NCI-H187 treated with DMSO at 0.1 percent for 48 hours (cell line): ENCODE measurements at places on chromosomes 5 and 9.

DNA sequence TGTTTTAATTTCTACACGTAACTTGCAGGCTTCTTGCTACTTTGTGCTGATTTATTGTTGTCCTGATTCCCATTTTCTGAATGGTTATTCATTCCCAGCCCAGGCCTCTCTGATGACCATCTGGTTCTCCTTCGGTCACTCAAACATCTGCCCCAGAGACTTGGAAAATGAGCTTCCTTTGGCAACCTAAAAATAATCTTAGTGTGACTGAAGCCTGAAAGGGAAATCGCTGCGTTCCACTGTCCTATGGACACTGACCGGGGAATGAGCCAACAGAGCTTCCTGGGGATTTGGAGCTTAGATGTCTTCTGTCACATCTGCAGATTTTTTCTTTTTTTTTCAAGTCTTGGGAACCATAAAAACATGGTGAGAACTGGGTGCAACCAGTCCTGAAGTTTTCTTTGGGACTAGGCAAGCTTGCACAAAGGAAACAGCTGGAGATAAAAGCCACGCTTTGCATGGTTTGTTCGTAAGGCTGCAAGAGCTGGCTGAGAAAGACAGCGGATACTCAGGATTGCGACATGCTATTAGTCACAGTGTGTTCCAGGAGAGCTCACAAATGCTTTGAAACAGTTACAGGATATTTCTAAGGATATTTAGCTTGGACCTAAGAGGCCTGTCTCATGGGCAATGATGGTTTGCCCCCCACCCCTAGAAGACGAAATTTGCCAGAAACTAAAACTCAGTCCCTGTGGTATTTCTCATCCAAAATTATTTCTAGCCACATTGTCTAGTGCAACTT is 146.2 kb downstream of the GOLPH3 start:
- no peak for DNase-seq

- no peak for DNase-seq
These were observed 9.7 kb upstream of the CYSTM1 start for GRCh38 chr5:140165101-140165922.

DNA sequence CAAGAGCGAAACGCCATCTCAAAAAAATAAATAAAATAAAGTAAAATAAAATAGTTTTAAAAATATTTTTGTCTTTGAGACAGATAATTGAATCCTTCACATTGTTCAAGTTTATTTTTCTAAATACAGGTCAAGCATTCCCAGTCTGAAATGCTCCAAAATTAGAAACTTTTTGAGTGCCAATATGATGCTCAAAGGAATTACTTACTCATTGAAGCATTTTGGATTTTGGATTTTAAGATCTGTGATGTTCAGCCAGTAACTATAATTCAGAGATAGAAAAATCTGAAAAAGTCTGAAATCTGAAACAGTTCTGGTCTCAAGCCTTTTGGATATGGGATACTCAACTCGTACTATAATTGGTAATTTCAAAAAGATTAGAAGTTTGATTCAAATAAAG is 39.8 kb downstream of the RBM27 start:
- no peak for DNase-seq

- DNase-seq: no peak
These were observed 767 bp upstream of the ZDHHC11 start for GRCh38 chr5:851553-851952.

DNA sequence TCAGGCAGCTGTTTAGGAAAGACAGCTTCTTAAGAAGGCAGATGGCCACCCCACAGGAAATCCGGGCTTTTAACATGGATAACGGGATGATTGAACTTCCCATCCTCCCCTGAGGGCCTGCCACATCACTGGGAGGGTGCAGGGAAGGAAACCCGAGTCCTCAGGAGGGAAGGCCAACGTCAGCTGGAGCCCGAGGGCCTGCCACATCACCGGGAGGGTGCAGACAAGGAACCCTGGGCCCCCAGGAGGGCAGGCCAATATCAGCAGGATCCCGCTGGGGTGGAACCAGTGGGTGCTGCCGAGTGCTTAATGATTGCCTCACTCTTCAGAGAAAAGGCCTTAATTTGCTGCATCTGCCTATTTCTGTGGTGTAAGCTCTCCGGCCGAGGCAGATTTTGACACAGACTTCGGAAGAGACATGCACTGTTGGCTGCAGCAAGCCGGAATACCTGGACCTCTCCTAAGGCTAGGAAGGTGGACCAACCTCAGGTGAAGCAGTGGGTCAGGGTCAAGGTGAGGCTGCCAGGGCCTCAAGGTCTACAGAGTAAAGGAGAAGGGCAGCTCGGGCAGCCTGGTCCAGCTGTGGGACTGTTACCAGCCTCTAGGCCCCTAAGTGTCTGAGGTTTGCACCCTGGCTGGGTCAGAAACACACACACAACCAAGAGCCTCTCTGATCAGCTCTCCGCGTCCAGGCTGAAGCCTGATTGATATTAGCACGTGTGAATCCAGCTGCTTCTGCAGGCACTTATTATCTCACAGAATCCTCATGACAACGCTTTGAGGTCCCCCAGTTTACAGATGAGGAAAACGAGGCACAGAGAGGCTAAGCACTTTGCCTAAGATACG is 14.8 kb upstream of the COL5A1 start:
- no peak for DNase-seq

GRCh38 chr5:123207852-123208251 is 118.8 kb downstream of the PRDM6 start:
- DNase-seq: no peak

DNA sequence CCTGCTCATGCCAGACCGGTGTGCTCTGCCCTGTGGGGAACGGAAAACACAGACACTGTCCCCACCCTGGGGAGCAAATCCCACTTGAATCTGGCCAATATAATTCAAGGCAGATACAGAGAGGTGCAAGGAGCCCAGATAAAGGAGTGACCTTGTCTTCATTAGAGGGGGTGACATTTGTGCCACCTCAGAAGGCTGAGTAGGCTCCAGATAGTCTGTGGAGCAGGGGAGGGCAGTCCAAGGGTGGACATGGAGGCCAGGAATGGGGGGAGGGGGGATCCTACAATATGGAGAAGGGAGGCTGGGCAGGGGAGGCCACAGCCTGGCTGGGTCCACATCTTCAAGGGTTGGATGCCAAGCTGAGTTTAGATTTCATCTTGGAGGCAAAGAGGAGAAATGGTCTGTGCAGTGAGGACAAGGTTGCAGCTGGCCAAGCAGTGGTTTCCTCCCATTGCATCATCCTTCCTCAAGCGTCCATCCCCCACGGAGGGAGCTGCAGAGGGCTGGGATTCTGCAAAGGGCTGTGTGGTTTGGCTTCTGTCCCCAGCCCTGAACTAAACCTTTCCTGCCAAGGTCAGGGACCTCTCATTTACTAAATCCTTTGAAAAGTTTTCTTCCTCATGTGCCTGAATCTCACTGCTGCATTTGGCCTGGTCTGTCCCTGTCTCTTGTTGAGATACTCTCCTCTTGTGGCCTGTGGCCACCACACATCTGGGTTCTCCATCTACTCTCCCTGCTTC is 60.1 kb downstream of the GALNT12 start:
- no peak for DNase-seq
